ENCODE measurements at places on chromosomes 4 and X.

GRCh38 chrX:3522101-3522650, 175.7 kb upstream of the MXRA5 start:
- no peak for DNase-seq

- DNase-seq = no peak
Observed at GRCh38 chr4:41485041-41485440, 52.9 kb upstream of the LIMCH1 start.

- peak; percentile 21 for DNase-seq
Observed at GRCh38 chrX:140572724-140573123, 67.9 kb upstream of the SOX3 start.

- DNase-seq = no peak
Observed at GRCh38 chrX:39336671-39337311, 535.5 kb downstream of the MID1IP1 start.

DNA sequence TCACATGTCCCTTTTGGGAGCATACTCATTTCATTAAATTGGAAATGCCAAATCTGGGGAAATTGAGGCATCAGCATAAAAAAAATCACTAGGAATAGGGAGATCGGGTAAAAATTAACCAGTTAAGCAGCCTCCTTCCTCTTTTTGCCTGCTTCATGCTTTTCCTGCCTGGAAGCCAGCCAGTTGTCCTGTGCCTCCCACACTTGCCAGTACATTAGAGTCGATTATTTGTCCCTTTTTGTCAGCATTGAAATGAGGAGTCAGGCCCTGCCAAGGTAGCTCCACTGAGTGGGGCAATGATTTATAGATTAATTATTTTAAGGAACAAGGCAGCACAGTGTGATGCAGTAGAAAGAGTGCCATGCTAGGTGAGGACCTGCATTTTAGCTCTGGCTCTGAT, 55.3 kb downstream of the SH2D1A start:
- no peak for DNase-seq

- no peak for DNase-seq
Observed at GRCh38 chr4:124318292-124318691, 394.2 kb downstream of the ANKRD50 start.

DNA sequence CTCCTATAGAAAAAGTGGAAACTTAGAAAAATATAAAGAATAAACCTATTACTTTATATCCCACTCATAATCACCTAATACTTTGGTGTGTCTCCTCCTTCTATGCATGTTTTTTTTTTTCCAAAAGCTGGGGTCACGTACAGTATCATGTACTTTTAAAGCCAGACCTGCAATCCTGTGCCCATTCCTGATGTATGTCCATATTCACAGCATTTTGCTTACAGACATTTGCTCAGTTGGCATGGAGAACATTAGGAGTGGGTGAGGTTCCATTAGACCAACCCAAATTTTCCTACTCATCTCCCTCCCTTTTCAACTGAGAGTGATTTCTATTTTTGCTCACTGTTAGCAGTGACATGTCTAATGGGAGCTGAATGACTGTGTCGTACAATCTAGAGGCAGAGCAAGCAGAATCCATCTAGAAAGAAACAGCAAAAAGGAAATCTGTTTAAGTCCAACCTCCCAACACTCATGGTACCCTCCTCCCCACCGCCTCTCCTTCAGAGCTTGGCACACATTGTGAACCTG, 195.6 kb upstream of the KLF3 start:
- no peak for DNase-seq

DNA sequence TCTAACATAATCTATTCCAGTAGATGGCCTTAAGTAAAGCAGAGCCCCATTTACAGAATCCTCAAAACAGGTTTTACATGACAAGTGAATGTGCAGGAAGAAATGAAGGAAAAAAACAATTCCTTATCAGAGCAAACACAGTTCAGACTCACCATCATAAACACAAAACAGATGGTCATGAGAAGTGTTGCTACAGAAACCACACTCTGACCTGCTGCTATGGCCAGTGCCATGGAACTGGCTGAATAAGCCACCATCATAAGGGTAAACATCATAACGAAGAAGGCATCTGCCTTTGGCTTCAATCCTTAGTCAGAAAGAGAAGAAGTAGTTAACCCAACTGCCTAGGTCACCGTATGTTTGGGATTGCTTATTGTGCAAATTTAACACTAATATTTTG, 61.1 kb downstream of the ABCG2 start:
- DNase-seq = no peak

- DNase-seq = no peak
Observed at GRCh38 chr4:76666944-76667532, 230.9 kb downstream of the SOWAHB start.

DNA sequence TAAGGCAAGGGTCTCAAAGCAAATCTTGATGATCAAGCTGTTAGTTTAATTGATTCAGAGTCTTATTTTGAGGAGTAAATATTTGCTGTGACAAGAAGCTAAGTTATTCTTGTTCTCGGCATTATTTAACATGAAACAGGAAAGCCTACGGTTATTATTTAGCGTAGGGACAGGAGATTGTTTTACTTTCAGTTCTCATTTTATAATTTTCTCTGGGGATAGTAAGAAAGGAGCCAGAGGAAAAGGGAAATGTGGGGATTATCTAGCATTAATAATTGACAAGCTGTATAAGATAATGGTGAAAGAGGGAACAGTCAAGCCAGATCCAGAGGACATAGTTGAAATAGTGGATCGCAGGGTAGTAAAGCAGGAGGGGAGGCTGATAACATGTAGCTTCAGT, 39.7 kb upstream of the PARM1 start:
- peak; percentile 3 for DNase-seq

DNA sequence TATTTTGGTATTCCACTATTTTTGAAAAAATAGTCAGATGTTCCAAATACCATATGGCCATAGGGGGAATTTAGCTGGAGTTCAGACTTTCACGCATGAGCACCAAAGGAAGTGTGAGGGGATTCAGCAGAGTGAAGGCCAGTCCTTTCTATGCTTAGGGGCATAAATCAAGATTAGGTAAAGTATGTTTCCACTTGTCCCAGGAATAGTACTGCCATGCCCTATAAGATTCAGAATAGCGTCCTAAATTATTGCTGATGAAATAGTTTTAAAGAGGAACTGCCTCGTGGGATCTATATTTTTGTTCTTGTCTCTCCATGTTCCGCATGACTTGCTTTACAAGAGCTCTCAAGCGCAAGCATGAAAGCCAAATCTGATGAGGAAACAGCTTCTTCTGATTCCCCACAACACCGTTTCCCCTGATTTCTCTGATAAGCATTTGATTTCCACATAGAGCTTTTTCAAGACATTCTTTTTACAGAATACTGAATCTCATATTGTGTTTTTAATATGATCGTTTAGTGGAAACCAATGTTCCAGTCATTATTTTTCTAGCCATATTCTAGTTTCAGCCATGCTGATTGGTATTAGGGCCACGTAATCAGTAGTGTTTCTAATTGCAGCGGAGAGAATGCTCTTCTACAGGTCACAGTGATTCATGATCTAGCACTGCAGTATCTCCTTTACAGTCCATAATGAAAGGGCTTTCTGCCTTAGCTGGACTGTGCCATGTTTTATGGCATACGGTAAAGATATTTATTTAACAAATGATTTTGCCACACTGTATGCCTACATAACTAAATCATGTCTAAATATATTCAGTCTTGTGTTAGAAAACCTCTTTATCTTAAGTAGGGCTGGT, 492.3 kb downstream of the CENPC start:
- DNase-seq = no peak

- no peak for DNase-seq
Observed at GRCh38 chr4:185945252-185945651, 123.7 kb upstream of the TLR3 start.

DNA sequence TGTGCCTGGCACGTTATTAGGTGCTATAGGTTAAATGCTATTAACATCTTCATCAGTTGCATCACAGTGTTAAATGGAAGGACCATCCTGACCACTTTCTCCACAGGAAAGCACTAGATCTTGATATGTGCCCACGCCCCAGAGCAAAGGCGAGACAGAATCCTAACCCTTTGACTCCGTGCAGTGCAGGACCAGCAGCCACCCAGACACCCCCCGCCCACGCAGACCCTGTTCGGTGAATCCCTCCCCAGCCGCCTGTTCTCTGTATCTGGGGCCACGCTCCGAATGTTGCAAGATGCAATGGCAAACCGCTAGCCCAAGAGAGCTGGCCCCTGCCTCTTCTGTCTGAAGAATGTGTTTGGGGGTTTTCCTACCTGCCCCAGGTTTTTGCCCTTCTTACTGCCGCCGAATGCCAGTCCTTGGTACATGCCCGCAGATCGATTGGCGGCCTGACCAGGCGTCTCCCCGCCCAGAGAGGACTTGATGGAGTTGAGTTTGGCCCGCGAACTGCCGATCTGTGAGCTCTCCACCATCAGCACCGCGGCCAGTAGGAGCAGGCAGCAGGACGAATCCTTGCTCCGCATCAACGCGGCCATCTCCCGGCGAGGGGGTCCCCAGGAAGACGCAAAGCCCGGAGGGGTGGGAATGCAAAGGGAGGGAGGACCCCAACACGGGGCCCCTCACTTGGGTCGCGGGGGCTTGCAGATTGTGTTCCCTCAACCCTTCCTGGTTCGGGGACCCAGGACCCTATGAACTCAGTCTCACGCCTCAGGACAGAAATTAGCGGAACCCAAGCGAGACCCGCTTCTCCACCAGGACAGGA, 906 bp downstream of the DKK2 start:
- DNase-seq = no peak

- peak; percentile 16 for DNase-seq
Observed at GRCh38 chrX:84046403-84046984, 141.5 kb downstream of the RPS6KA6 start.

GRCh38 chr4:112881842-112882241, 167.6 kb upstream of the ANK2 start:
- no peak for DNase-seq

DNA sequence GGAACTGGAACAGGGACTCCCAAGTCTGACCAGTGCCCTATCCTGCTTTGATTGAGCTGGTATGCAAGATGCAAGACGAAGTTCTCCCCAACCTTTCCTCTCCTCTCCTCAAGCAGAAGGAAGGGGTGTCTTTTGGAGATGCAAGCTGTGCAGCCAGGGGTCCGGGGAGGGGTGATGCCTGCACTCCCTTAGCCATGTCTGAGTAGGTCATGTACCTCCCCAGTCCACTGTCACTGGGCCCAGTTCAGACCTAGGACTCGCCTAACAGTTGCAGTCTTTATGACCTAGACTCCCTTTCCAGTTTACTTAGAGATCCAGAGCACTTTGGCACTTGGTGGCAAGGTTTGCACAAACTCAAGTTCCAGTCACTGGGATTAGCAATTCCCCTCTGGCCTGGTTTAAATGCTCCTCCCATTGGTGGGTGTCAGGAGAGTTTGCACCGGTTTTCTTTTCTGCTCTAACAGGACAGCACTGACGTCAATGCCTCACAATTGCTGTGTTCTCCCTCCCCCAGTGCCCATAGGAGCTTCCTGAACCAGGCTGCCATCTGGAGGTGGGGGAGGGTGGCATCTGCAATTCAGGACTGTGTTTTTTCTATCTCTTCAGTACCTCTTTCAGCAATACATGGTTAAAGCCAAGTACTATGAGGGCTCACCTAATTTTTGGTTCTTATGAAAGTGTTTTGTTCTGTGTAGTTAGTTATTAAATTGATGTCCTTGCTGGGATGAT, 782.2 kb downstream of the ARAP2 start:
- DNase-seq = no peak

DNA sequence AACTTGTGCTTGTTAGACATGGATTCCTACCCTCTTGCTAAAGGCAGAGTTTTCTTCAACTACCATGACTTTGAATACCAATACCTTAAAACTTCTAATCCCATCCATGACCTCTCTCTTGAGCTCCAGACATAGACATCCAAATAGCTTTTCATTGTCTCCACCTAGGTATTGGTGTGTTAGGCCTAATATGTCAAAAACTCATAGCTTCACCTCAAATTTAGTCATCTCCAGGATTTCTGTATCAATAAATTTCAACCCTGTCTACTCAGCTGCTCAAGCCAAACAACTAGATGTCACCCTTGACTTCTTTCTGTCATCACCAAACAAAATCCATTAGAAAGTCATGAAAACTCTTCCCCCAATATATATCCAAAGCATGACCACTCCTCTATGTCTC, 617.7 kb upstream of the GRIA3 start:
- no peak for DNase-seq

DNA sequence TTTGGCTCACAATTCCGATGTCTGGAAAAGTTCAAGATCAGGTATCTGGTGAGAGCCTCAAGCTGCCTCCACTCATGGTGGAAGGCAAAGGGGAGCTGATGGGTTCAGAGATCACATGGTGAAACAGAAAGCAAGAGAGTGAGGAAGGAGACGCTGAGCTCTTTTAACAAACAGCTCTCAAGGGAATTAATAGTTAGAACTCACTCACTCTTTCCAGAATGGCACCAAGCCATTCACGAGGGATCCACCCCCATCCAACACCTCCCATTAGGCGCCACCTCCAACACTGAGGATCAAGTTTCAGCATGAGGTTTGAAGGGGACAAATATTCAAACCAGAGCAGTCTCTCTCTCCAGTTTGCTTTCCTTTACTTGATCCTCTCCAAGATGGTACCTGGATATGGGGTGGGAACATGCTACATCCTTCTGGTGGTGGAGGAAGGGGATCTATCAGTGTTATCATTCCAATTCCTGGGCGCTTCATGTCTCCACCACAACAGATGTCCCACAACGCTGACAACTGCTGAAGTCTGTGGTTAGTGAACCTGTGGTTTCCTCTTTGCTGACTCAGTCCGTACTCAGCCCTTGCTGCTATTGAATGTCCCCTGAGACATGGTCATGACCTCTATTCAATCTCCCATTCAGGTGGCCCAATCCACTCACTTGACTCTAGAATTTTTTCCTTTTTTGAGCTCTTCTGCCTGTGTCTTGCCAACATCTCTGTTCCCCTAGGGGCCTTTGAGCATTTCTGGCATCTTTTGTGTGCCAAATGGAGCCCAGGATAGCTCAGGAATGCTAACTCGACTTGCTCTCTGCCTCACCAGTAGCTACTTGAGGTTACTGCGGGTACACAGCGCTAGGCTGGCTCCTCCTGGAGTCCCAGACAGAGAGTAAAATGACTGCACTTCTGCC, 395.2 kb downstream of the MID1IP1 start:
- DNase-seq = peak; percentile 21

DNA sequence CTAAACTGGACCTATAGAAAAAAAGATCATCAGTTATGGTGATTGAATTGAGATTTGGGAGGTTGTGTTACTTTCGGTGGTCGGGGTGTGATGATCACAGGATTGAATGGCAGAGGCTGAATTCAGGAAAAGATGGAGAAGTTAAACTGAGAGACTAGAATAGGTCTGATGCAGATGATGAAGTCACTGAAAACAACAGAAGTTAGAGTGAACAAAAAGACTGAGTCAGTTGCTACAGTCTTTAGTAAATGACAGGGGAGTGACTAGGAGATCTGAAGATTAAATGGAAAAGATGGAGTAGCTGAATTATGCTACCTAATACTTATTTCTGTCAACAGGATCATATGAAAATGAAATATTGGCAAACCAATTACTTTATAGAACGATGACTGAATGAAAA, 163.2 kb downstream of the RPA4 start:
- no peak for DNase-seq

GRCh38 chr4:15118292-15118691, 116.0 kb downstream of the CPEB2 start:
- DNase-seq = no peak

GRCh38 chr4:112545346-112545745, 29.4 kb upstream of the NEUROG2 start:
- DNase-seq = no peak
